Gastrocnemius medialis (tissue), 4 donors: ENCODE measurements at places on chromosomes 5 and 9. TPM values are rescaled to one million over a fixed set of nuclear protein-coding genes. Genes with fewer than 3 reads are reported as not detected.

ACSL6 gene
- 0.29 TPM for total RNA-seq

GRCh38 chr5:95102687-95103086 lies 182.2 kb downstream of the MCTP1 start:
- no peak for DNase-seq
- H3K27ac ChIP-seq, result no peak overlapping the region
- H3K4me3 ChIP-seq, result no peak overlapping the region
- no peaks in the 10 kb centered on the region for H3K27me3 ChIP-seq

- H3K27ac ChIP-seq, result no peak overlapping the region
- H3K4me3 ChIP-seq, result no peak overlapping the region
Observed at GRCh38 chr5:160835376-160835775, 16.6 kb downstream of the ATP10B start.

- DNase-seq, result no peak
- H3K27me3 ChIP-seq, result no peaks in the 10 kb centered on the region
- H3K4me1 ChIP-seq, result no peaks in the 10 kb centered on the region
- H3K36me3 ChIP-seq, result no peaks in the 10 kb centered on the region
Observed at GRCh38 chr9:33354651-33355211, 47.6 kb downstream of the AQP7 start.

DNA sequence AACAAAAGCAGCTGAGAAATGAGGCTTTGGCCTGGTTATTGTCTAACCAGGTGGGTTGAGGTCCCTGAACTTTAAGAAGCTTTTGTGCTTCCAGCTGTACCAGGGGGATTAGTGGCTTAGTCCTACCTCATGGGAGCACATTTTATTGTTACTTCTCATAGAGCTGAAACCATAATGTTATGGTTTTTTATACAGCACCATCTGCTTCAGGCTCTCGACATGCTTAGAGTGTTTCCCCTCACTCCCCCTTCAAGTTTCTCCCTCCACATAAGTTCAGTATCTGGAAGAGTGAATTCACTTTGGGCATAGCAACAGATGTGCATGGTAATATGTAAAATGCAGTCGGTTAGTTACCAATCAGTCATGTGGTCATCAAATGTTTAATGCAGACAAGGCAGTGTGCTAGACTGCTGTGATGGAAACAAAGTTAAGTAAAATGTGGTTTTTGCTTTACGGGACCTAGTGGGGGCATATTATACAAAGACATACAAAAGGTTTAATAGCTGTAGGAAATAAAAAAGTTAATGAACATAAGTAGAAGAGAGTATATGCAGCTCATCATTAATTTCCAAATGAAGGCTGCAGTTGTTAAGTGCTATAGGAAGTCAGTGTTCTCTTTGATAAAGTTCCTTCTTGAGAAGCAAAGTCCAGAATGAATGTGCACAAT lies 95.9 kb upstream of the SPRY4 start:
- H3K36me3 ChIP-seq, result no peaks in the 10 kb centered on the region
- no peak overlapping the region for H3K27ac ChIP-seq
- no peak for DNase-seq
